Cardiac ventricle fibroblast (primary cell): ENCODE measurements at places on chromosomes 3 and 15. TPM values are rescaled to one million over a fixed set of nuclear protein-coding genes. Genes with fewer than 3 reads are reported as not detected.

Gene ZWILCH
- total RNA-seq = 4.5 and 8.3 TPM in 2 replicates

Gene GRK7
- total RNA-seq = not detected in 2 replicates

Gene HYKK
- total RNA-seq = 4.0 and 8.0 TPM in 2 replicates

Gene INKA1
- total RNA-seq = 1.6 and 4.9 TPM in 2 replicates

Gene MAN2C1
- total RNA-seq = 59.9 and 70.4 TPM in 2 replicates

Gene ANKRD63
- not detected in 2 replicates for total RNA-seq

Gene CLDN18
- not detected in 2 replicates for total RNA-seq

Gene PLOD2
- total RNA-seq = 136 and 152 TPM in 2 replicates

Gene GP5
- 0.06 and 0.10 TPM in 2 replicates for total RNA-seq

Gene CASR
- total RNA-seq = not detected in 2 replicates

Gene ALAS1
- 16.3 and 18.0 TPM in 2 replicates for total RNA-seq

Gene LRRIQ4
- total RNA-seq = not detected in 2 replicates

Gene HTR3E
- not detected in 2 replicates for total RNA-seq

Gene MINAR1
- total RNA-seq = 1.00 and 1.1 TPM in 2 replicates

Gene ERICH6
- not detected in 2 replicates for total RNA-seq

Gene SEC62
- total RNA-seq = 32.6 and 37.0 TPM in 2 replicates

Gene NLGN1
- total RNA-seq = 2.9 and 6.1 TPM in 2 replicates

Gene ADGRG7
- not detected in 2 replicates for total RNA-seq

Gene CFAP161
- total RNA-seq = 0.05 TPM in 1 of 2 replicates, not detected in the other

Gene CTDSPL
- total RNA-seq = 21.8 and 23.3 TPM in 2 replicates

Gene NDN
- 68.2 and 77.3 TPM in 2 replicates for total RNA-seq

Gene CEP19
- 3.2 and 4.7 TPM in 2 replicates for total RNA-seq

Gene BLM
- 0.64 and 2.4 TPM in 2 replicates for total RNA-seq

Gene CGNL1
- total RNA-seq = 1.7 and 2.0 TPM in 2 replicates

Gene CCR8
- not detected in 2 replicates for total RNA-seq

Gene GOLGA8R
- total RNA-seq = 1.2 and 2.3 TPM in 2 replicates

Gene APOD
- total RNA-seq = 67.7 and 93.3 TPM in 2 replicates

Gene GOLGA6L9
- 0.06 and 0.54 TPM in 2 replicates for total RNA-seq

Gene TJP1
- 27.7 and 28.8 TPM in 2 replicates for total RNA-seq

Gene FANCD2OS
- not detected in 2 replicates for total RNA-seq

Gene LMAN1L
- total RNA-seq = not detected in 2 replicates

Gene TTLL13
- total RNA-seq = not detected in 2 replicates

Gene ARHGAP31
- total RNA-seq = 7.0 and 7.8 TPM in 2 replicates

Gene RFX7
- 9.2 and 10.2 TPM in 2 replicates for total RNA-seq

Gene GALK2
- total RNA-seq = 19.7 and 27.5 TPM in 2 replicates

Gene LDHAL6B
- total RNA-seq = not detected in 2 replicates

Gene CACNA2D2
- not detected in 2 replicates for total RNA-seq

Gene CEMIP
- total RNA-seq = 70.2 and 73.9 TPM in 2 replicates

Gene TGM5
- not detected in 2 replicates for total RNA-seq

Gene POMGNT2
- 11.0 and 13.6 TPM in 2 replicates for total RNA-seq

Gene RAD51
- 1.7 and 2.7 TPM in 2 replicates for total RNA-seq

Gene TGM4
- total RNA-seq = not detected in 2 replicates

Gene C3orf62
- total RNA-seq = 0.75 and 1.1 TPM in 2 replicates

Gene PATL2
- total RNA-seq = 0.10 and 0.12 TPM in 2 replicates

Gene LPP
- total RNA-seq = 27.4 and 44.7 TPM in 2 replicates

Gene STAC
- 0.05 TPM in 1 of 2 replicates, not detected in the other for total RNA-seq

Gene TM6SF1
- total RNA-seq = 1.7 TPM in 1 of 2 replicates, not detected in the other

Gene PRTG
- total RNA-seq = 0.87 and 2.9 TPM in 2 replicates

Gene NRG4
- 0.68 TPM in 1 of 2 replicates, not detected in the other for total RNA-seq

Gene ROPN1
- total RNA-seq = not detected in 2 replicates
